ENCODE measurements at places on chromosomes 1 and 21.
A peak's percentile ranks its signal among the peaks of the same experiment; 100 is the strongest.

DNA sequence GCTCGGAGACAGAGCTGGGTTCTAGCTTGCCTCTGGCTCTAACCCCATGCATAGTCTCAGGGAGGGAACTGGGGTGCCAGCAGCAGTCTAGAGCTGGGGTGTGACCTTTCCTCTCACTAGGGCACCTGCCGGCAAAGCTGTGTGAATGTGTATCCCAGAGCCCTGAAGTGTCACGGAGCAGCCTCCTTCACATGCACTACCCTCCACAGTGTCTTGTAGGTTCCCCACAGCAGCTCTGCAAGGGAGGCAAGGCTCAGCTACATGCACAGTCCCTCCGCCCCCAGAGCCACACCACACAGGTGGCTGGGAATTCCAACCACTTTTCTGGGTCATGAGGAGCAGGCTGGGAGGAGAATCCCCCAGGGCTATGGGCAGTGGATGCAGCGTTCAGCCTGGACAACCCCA is 7.7 kb upstream of the HPCA start:
- no peak for DNase-seq

DNA sequence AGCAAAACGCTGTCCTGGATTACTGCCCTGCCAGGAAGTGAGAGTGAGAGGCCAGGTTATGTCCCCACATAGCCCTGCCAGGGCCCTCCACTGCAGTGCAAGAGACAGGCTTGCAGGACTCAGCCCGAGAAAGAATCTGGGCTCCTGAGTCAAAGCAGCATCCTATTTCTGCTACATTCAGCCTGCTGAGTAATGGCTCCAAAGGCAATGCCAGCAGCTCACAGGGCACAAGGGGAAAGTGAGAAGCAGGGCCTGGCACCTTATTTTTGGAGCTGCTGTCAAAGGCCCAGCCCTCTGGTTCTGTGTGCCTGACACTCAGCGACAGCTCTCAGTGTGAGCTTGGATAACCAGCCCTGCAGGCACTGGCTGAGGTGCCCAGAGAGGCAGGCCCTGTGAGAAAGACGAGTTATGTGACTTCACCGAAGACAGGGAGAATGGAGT is 83.9 kb downstream of the DTL start:
- no peak for DNase-seq

- no peak for DNase-seq
These were observed 164.6 kb upstream of the FGGY start for GRCh38 chr1:59132295-59132694.

- no peak for DNase-seq
These were observed 275.4 kb downstream of the RPS6KC1 start for GRCh38 chr1:213326281-213327016.

- no peak for DNase-seq
These were observed at the start of gene CFAP45 for GRCh38 chr1:159900086-159900680. Gene CFAP45 (minus strand): TSS chr1:159900165. CDS start chr1:159900098, 67 bp downstream.

DNA sequence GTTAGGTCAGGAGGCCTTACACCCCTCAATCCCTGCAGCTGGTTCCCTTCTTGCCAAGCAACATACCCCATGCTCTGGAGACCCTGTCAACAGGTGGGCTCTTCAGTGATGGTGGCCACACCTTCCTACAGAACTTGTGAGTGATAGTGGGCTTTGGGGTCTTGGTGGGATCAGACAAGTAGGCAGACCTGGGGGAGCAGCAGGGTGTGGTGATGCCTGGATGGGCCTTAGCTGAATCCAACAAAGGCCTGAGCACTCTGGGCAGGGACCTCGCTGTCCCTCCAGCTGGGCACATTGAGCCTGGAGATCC is 14.9 kb downstream of the FAAH start:
- DNase-seq, result no peak

GRCh38 chr1:201475915-201476669 is 7.1 kb upstream of the PHLDA3 start:
- no peak for DNase-seq

GRCh38 chr1:156892190-156893047 is 1.1 kb upstream of the PEAR1 start:
- peak; percentile 84 for DNase-seq

DNA sequence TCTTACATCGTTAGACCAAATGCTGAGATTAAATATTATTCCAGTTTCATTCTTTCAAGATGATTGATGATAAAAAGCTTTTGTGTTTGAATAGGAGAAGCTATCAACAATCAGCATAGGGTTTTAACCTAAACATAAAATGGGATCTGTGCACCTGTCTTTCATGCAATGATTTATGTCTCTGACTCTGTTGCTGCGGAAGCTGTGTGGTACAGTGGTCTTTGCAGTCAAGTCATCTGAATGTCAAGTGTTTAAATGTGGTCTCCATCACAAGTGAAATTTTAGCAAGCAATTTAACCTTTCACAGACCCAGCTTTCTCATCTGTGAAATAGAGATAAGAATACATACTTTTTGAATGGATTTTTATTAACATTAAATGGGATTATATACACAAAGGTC is 107.2 kb downstream of the PLPPR5 start:
- DNase-seq, result peak; percentile 19

Data from SHP77 (cell line).